ENCODE measurements at places on chromosomes 12 and 14. TPM values are rescaled to one million over a fixed set of nuclear protein-coding genes. Genes with fewer than 3 reads are reported as not detected.

TMEM179 gene
- not detected for total RNA-seq

PTGR2 gene
- 3.5 TPM for total RNA-seq

ITGA7 gene
- total RNA-seq: 0.57 TPM

STYK1 gene
- 14.4 TPM for total RNA-seq

DHRS4L2 gene
- 11.1 TPM for total RNA-seq

LGR5 gene
- not detected for total RNA-seq

AQP5 gene
- total RNA-seq: not detected
